ENCODE measurements at places on chromosomes 12 and 14.
A peak's percentile ranks its signal among the peaks of the same experiment; 100 is the strongest.

DNA sequence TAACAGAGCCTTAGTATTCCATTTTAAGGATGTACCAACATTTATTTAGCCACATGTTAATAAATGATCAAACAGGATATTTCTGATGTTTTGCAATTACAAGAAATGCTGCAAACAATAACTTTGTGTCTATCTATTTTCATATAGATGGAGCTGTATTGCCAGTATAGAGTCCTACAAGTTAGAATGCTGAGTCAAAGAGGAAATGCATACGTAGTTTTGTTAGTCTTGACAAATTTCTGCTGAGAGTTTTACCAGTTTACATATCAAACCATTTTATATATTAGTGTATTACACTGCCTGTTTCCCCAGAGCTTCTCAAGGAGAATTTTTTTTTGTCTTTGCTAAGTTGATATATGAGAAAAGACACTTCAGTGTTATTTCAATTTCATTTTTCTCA lies 541.7 kb downstream of the SLC16A7 start:
- DNase-seq = no peak

- DNase-seq = no peak
These were observed 34.2 kb upstream of the MAP1LC3B2 start for GRCh38 chr12:116524964-116525379.

DNA sequence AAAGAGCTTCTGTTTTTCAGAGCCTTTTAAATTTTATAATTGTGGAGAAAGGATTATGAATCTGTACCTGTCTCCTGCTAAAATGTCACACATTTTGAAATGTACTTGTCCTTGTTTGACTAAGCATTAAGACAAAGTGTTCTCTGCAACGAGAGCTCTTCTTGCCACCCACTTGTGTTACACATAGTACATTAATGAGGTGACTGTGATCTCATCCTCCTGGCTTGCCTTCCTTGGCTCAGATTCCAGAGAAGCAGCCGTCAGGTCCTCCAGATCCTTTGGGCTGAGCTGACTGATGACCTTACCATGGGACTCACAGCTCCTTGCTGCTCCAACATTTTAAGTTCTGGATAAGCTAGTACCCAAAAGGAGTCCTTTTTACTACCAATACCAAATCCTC lies 81.4 kb downstream of the BBS10 start:
- DNase-seq = peak; percentile 79

GRCh38 chr12:24278832-24279231 lies 329.4 kb upstream of the SOX5 start:
- no peak for DNase-seq

GRCh38 chr12:77772676-77773298 lies 57.9 kb upstream of the NAV3 start:
- DNase-seq = no peak

DNA sequence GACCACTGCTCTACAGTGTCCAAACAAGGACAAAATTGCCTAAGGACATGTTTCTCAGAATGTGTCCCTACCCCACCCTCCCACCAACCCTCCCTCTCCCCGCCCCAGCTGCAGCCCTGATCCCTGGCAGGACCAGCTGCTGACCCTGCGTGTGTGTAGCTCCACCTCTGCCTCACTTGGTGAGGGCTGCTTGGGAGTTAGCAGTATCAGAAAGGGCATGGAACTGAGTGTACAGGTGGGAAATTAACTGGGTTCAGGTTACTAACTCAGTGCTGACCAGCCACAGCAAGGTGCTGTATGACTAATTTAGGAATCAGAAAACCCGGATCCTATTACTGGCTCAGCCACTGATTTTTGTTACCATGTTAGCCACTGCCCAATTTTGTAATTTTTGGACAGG lies 11.3 kb upstream of the PLEKHD1 start:
- DNase-seq = no peak

- peak; percentile 45 for DNase-seq
These were observed 66.6 kb upstream of the FAR2 start for GRCh38 chr12:29082522-29082921.

DNA sequence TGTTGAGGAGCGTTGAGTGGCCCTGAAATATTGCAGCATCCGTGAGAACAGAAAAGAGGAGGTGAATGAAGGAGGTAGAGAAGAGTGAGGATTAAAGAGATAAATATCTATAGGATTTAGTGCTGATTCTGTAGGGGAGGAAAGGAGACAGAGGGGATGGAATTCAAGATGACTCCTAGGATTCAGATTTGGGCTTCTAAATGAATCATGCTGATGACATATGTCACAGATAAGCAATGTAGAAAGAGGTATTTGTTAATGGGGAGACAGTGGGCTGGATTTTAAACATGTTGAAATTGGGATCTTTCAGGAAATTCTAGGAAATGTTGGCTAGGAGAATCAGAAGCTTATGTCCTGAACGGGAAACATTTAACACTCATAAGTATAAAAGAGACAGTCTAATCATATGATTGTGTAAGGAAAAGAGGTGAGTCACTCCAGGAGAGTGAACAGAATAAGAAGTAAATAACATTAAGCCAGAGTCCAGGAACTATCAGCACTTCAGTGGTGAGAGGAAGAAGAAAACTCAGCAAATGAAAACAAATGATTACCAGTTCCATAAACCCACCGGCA lies 58.1 kb upstream of the DIO2 start:
- DNase-seq = peak; percentile 94

DNA sequence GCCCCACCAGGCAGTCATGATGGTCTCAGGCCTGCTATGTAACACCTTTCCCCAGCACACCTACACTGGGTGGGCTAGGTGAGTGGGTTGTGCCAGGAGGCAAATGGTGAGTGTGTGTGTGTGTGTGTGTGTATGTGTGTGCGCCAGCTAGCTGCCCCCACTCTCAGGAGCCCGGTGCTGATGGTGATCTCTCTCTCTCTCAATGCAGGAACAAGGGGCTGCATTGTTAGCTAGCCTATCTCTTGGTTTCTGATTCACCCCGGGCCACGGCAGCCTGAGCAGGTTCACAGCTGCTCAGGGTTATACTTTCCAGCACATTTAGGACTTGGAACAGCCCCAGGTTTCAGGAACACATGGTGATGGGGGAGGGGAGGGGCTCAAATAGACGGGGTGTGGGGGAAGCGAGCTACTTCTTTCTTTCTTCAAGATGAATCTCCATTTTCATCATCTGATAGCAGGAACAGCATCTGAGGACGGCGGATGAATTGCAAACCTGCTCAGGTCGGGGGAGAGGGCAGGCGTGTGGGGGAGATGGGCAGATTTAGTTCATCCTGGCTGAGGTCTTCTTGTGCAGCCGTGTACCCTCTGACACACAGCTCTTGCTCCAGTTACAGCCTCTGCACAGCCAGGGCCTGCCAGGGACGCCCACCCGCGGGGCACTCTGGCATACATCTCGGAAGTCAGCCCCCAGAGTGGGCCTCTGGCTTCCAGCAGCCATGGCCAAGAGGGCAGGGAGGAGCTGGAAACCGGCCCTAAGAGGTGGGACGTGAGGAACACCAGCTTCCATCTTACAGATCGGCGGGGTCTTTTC lies 137.6 kb downstream of the ZFP36L1 start:
- DNase-seq = peak; percentile 52

- DNase-seq = no peak
These were observed 186.9 kb upstream of the CAND1 start for GRCh38 chr12:67082221-67082620.

- peak; percentile 66 for DNase-seq
These were observed 28.8 kb downstream of the VCPKMT start for GRCh38 chr14:50087341-50088116.

DNA sequence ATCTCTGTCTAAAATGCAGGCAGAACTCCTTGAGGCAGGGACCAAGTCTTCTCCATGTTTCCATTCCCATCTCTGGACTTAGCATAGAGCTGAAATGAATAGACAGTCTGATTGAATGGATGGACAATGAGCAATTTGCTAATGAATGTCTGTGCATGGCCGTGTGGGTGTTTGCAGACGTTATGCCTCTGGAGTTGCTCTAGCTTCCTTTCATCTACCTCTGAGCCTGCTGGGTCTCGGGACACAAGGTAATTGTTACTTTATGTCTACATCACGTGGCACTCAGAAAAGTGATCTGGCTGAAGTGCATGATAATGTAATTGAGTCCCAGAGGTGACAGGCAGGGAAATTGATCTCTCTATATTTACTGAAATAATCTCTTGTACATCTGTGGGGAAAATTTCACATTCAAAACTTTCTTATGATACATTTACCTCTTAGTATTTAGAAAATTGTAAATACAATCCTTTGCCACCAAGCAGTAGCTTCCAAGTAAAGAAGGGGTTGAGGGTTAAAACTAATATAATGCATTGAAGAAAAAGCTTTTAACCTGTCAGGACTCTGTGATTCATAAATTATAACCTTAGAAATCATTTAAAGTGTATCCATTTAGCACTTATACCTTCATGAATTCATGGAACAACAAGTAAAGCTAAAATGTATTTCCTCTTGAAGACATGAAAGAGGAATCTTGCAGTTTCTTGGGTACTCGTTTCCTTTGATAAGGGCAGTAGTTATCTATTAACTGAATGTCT lies 424.1 kb downstream of the APAF1 start:
- DNase-seq = no peak

GRCh38 chr14:85546390-85546789 lies 16.4 kb downstream of the FLRT2 start:
- no peak for DNase-seq

DNA sequence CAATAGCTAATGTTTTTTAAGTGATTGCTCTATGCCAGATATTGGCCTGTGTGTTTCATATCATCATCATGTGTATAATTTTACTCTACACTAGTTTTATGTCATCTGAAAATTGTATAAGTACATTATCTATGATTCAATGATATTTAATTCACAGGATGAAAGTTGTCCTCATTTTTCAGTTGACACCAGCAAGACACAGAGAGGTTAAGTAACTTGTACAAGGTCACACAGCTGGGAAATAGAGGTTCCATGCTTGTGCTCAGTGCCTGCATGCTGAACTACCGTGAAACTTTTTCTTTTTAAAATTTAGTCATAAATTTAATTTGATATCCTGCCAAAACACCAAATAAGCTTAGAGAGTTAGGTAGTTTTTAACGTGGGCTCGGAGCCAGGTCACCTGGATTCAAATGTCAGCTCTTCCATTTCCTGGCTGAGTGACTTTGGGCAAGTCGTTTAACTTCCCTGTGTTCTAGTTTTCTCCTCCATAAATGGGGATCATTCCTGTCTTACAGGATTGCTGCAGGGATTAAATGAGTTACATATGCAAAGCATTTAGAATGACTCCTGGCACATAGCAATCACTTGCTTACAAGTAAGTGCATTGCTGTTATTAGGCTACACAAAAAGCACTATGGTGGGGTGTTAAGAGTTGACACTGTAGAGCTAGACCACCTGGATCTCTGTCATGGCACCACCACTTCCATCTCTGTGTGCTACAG lies 183.9 kb downstream of the ETV6 start:
- no peak for DNase-seq

DNA sequence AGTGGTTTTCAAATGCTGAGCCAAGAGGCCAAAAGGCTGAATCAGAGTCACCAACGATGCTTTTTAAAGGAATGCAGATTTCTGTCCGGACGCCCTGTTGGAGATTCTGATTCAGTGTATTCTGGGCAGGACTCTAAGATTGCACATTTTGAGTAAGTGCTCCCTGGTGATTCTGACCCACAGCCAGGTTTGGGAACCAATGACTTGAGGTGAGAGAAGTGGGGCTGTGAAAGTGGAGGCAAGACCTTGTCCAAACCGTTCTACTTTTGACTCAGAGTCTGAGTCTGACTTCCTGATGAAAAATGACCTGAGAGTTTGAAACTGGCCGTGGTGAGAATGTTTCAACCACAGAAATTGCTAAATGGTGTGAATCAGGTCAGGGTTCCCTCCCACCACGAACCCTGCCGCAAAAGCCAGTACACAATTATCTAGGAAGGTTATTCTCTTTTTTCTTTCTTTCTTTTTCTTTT lies 90.2 kb downstream of the NTN4 start:
- DNase-seq = peak; percentile 88

DNA sequence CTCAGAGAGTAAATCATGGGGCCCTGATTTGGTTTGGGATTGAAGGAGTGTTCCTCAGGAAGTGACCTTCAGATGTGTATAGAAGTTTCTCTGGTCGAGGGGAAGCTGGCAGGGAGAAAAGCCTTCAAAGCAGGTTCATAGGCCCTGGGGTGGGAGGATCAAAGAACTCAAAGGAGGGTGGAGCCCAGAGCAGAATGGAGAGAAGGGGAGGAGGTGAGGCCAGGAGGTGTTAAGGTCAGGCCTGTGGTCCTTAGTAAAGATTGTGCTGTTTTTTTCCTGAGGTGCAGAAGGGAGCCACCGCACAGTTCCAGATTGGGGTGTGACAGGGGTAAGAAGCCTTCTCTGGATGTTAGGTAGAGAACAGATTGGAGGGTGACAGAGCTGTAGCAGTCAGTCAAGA lies 9.7 kb upstream of the CFAP251 start:
- no peak for DNase-seq
